ENCODE measurements at places on chromosomes 4 and X. TPM values are rescaled to one million over a fixed set of nuclear protein-coding genes. Genes with fewer than 3 reads are reported as not detected.

DNA sequence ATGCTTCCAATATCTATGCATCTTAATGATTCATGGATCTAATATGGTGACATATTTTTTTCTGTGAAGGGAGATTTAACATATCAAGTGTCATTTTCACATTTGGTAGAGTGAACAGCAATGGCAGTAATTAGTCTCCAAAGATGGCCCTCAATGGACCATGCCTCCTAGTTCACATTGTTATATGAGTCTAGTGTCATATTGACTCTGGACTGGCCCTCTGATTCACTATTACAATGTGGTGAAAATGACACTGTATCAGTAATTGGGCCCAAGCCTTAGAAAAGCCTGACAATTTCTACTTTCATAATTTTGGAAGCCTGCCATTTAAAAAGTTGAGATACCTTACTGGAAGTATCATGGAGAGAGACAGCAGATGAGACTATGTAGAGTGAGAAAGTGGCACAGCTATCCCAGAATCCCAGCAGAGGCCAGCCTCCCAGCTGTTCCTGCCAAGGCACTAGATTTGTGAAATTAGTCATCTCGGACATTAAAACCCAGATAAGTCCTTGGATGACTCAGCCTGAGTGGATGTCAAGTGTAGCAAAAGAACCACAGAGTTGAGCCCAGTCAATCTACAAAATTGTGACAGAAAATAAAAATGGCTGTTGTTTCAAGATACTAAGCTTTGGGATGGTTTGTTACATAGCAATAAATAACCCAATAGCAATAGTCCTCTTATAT, 68.4 kb downstream of the ARHGEF38 start:
- no peak for DNase-seq

DNA sequence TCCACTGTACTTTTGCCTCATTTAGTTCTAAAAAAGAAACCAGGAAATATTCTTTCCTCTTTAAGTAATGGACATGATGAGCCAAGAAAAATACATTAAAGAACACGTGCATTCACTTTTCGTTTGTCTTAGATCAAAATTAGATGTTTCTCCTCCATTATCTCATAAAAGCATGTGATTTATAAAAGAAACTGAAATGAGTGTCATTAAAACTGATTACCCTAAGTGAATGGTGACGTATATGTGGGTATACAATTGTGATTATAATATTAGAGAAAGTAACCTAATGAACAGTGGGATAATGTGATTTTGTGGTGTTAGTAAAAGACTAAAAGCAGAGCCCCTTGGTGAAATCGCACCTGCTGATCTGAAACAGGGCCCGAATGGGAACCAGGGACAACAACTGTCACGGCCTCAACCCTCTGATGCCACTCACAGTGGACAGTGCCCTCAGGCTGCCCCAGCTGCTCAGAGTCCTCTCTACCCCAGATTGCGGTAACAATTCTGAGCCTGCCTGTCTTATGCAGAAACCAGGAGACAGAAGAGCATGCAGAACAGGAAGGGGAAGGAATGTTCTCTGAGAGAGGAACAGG, 25.7 kb upstream of the HS6ST2 start:
- no peak for DNase-seq

Gene PPID
- total RNA-seq = 53.5 TPM

GRCh38 chrX:66632473-66632872, 6.4 kb downstream of the EDA2R start:
- no peak for DNase-seq

GRCh38 chr4:112515198-112516065, 548 bp downstream of the NEUROG2 start:
- DNase-seq = peak; percentile 63

GRCh38 chrX:68685685-68686084, 38.2 kb downstream of the STARD8 start:
- peak; percentile 64 for DNase-seq

- DNase-seq = no peak
These were observed 670.5 kb downstream of the GABRG1 start for GRCh38 chr4:45453258-45453853.

Gene UGT2A3
- total RNA-seq = not detected

Gene SORCS2
- 0.72 TPM for total RNA-seq

GRCh38 chrX:151870602-151871001, 42.1 kb upstream of the MAGEA4 start:
- no peak for DNase-seq

Gene BEX3
- total RNA-seq = 305 TPM

Gene FAM9B
- not detected for total RNA-seq

Gene MAGEA2B
- total RNA-seq = not detected

DNA sequence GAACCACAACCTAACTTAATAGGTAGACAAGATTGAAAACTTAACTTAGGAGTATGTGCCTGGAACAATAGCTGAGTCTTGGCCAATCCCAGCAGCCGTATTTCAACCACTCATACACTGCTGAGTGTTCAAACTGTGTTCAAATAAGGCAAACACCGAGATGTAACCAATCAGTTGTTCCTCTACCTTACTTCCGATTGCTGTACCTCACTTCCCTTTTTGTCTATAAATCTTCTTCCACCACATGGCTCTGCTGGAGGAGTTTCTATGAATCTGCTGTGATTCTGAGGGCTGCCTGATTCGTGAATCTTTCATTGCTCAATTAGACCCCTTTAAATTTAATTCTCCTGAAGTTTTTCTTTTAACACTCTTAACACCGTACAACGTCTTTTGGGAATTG, 108.0 kb downstream of the ANAPC4 start:
- no peak for DNase-seq

GRCh38 chr4:89482251-89482650, 174.7 kb upstream of the GPRIN3 start:
- peak; percentile 39 for DNase-seq

Gene CENPI
- 19.4 TPM for total RNA-seq

Gene MAPK10
- total RNA-seq = 4.6 TPM

DNA sequence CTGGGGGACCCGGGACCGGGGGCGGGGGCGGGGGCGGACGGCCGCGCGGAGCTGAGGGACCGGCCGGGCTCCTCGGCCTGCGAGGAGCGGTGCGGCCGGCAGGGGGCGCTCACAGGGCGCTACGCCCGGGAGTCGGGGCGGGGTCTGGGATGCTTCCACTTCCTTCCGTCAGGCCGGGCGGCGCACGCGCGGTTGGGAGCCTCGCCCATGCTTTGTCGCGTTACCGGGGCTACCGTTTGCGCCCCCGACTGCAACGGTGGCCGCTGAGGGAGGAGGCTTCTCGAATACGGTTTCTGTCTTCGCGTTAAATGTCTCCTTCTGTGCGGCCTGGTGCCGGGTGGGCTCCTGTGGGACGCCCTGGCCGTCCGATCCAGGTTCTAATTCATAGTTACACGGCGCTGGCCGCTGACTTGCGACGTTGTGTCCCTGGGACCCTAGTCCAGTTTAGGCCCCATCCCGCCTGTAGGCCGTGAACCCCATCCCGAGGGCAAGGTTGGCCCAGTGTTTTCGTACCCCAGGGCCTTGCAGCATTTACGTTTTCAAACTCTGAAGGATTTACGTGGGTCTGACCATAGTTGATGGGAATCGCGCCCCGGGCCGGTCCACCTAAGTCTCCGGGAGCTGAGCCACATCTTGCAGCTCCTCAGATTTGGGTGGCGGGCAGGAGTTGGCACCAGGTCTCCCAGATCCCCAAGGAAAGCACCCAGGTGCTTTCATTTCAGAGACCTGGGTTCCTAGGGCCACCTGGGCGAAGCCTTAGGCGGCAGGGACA, 549 bp downstream of the MSL3 start:
- peak; percentile 80 for DNase-seq

DNA sequence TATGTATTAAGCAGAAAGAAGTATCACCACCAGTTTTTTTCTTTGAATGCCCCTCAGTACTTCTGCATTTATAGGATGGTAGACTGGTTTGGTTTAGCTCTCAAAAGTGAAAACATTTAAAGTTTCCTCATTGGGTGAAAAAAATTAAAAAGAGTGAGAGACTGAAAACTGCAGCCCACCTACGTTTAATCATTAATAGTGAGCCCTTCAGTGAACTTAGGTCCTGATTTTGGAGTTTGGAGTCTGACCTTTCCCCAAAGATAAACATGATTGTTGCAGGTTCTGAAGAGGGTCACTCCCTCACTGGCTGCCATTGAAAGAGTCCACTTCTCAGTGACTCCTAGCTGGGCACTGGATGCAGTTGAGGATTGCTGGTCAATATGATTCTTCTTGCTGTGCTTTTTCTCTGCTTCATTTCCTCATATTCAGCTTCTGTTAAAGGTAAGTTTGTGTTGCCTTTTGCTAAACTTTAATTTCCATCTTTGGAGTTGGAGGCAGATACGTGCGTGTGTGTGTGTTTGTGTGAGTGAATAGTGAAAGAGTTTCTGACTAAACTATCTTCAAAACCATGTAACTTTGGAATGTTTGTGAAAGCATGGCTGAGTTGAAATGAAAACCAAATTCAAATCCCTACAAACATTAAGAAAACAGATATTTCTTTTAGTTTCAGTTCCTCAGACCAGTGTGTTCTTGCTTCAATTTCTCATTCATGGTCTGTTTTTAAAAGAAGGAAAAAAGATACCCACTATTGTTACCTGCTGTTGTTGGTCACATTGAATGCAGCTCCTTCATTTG, at the start of gene MTTP:
Gene MTTP (plus strand): TSS at position 295 of the 795 bp plus-strand sequence. CDS start 86 bp downstream, at position 381.
- DNase-seq = no peak

DNA sequence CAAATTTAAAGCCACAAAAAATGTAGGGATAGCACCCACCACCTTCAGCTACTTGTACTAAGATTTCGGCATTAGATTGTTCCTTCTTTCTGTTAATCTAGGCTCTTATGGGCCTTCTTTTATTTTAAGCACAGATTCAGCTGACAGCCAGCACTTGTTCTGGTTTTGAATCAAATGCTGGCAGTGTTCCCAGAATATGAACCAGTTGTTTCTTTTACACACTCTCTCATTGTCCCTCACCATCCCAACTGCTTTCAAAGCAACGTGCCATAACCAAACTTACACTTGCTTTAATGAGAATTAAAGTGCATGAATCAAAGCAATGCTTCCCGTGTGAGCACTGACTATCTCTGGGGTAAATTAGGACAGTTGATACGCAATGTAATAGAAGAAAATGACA, 744.5 kb upstream of the FAM241A start:
- no peak for DNase-seq

DNA sequence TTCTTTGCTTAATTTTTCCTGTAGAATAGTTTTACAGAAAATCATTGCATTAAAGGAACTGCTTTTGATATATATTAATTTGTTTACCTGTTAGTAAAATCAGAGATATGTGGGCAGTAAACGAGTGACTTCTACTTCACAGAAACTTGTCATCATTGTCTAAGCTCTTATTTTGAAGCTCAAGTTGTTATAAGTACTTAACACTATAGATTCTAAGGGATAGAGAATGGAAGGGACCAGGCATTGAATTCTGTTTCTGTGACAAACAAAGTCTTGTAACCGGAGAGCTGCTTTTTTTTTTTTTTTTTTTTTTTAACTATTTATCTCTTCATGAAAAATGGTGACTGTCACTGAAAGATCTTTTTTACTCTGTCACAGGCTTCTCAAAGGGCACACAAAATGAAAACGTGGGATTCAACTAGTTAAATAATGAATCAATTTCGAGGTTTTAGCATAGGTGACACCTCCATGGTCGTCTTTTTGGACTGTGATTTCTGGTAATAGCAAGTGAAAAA, 14.4 kb downstream of the STK26 start:
- DNase-seq = no peak

Gene HSD17B13
- total RNA-seq = not detected

Gene CTAG1B
- not detected for total RNA-seq

Gene CYTL1
- total RNA-seq = 1.7 TPM

- DNase-seq = no peak
These were observed 3.4 kb downstream of the GPR78 start for GRCh38 chr4:8583655-8584025.

DNA sequence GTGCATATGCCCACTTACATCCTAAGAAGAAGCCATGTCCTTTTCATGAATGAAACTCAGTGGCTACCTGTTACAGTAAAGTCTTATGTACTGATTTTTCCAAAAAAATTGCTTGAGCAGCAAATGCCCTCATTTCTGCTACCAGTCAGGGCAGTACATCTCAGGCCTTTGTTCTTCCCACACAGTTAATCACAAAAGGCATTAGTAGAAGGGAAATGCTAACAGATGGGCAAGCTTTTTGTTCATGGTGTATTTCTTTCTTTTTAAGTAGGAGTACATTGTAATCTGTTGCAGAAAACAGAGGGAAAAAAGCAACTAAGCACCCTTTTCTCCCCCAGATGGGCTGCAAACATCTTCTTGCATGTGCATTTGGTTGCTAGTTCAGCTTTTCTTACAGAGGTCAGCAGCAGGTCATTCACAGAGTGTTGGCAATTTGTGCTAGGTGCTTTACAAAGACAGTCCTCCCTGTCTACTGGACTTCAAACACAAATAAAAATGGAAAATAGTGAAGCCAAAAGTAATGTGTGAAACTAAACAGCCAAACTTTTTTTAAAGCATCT, 373.4 kb downstream of the PRDM5 start:
- DNase-seq = no peak

DNA sequence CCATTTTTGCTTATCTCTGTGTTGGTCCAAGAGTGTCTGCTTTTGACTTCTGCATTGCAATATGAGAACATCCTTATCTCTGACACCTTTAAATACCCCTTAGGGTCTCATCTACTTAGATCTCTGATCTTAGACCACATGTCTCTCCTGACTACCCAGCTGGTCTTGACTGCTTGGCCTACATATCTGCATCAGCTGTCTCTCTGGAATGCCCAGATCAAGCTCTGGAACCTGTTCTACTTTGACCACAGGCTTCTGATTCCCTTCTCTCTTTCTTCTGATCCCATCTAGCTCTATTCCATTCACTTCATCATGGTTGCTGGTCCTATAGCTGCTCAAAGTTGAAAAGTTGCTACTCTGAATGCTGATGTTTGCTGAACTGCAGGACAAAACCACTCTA, 301.2 kb downstream of the MAPK10 start:
- no peak for DNase-seq

DNA sequence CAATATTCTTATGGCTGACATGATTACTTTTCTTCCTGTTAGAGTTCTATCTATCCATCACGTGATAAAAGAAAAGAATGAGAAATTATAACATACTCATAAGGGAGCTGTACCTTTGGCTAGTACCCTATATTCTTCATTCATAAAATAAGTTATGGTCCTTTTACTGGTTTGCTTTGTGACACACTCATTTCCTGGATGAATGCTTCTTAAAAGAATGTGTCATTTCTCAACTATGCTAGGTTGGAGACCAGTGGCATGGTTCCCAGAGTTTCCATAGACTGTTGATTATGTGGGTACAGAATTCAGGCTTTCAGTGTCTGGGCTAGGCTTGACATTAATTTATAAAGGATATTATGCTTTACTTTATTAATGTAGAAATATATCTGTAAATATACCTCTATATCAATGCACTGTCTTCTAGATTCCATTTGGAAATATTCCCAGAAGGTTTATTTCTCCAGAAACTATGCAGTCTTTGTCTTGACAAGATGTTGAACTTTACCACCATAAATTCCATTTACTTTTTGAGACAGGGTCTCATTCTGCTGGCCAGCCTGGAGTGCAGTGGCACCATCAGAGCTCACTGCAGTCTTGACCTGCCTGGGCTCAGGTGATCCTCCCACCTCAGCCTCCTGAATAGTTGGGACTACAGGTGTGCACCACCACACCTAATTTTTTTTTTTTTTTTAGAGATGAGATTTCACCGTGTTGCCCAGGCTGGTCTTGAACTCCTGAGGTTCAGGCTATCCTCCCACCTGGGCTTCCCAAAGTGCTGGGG, 23.8 kb downstream of the NUDT6 start:
- DNase-seq = no peak

GRCh38 chrX:16827225-16827624, 41.0 kb downstream of the TXLNG start:
- no peak for DNase-seq
